ENCODE measurements at places on chromosomes 13 and 19.

- DNase-seq: no peak
Measured at GRCh38 chr13:87302931-87303330, 368.2 kb upstream of the SLITRK5 start.

GRCh38 chr13:36979361-36980050 lies 19.6 kb downstream of the ALG5 start:
- DNase-seq: no peak

DNA sequence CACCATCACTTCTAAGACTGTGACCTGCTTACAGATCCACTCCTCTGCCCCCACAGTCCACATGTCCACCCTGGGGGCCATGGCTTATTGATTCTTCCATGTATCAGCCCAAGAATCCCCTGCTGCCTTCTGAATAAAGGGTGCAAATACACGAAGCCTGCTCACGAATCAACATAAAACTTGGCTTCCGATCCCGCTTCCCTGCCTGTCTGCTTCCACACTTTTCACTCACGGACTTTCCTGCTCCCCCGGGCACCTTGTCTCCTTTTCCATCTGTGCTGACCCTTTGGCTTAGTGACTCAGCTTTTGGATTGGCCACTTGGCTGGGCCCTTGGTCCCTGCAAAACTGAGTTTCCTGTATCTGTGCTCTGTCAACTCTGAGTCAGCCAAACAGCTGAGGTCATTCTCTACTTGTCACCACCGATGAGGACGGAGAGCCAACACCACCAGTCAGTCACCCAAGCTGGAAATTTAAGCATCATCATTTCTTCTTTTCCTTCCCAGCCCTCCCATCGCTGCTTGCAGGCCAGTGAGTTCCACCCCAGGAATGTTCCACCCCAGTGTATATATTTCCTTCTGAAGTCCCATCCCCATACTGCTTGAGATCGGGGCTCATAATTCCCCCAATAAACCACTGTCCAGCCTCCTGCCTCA lies 11.4 kb upstream of the USP12 start:
- no peak for DNase-seq

GRCh38 chr19:10936661-10937084 lies 8.1 kb downstream of the TIMM29 start:
- no peak for DNase-seq

- no peak for DNase-seq
Measured at GRCh38 chr13:46896341-46897137, at the start of gene HTR2A. HTR2A (minus strand) TSS chr13:46897053; CDS start chr13:46895906, 1,147 bp downstream.

DNA sequence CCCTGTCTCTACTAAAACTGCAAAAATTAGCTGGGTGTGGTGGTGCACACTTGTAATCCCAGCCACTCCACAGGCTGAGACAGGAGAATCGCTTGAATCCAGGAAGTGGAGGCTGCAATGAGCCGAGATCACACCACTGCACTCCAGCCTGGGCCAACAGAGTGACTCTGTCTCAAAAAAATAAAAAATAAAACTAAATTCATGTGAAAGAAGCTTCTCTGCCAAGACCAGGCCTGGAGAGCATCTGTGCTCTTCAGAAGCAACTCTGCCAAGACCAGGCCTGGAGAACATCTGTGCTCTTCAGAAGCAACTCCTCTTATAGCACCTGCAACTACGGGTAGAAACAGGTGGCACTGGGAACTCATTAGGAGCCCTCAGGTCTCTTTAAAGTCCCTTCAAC lies 37.7 kb downstream of the CRYL1 start:
- DNase-seq: no peak

DNA sequence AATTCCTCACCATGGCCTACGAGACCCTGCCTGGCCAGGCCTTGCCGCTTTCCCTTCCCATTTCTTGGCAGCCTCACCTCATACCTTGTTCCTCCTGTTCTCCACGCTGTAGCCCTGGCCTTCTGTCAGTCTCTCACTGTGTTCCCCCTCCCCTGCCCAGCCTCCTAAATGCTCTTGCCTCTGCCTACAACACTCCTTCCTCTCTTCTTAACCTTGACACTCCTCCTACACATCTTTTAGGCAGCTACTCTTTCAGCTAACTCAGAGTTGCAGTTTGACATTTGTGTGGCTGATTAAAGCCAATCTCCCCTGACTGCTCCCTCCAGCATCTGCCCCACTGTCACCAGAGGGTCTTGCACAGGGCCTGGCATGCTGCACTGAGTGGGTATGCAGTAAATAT lies 150.8 kb downstream of the FLT1 start:
- no peak for DNase-seq

DNA sequence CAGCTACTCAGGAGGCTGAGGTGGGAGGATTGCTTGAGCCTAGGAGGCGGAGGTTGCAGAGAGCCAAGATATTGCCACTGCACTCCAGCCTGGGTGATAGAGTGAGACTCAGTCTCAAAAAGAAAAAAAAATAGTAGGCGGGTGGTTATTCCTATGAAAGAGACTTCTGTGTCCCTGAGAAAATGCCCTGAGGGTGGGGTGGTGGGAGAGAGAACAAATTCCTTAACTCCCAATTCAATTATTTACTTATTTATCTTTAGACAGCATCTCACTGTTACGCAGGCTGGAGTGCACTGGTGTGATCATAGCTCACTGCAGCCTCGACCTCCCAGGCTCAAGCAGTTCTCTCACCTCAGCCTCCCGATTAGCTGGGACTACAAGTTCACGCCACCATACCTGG lies 10.3 kb upstream of the EEF2 start:
- DNase-seq: no peak

GRCh38 chr19:20080656-20081055 lies 2.9 kb downstream of the ZNF90 start:
- no peak for DNase-seq

DNA sequence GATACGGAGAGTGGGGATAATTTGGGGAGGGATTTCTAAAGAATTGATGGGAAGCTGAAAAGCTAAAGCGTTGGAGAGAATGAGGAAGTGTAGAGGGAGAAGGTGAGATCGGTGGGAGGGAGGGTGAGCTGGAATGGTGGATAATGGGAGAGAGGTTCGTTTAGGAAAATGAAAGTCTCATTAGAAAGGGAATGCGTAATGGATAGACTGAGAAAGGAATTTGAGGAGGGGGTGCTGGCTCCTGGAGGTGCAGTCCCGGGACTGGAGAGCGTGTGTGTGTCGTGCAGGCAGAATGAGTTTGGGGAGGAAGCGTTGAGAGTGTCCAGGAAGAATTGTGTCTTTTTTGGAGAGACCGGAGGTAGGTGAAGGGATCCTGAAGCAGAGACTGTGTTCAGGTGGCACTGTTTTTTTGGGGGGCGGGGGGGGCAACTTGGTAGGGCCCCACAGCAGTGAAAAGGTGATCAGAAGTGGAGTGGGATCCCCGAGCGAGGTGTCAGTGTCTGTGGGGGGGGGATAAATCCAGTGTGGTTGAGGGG lies 1.4 kb downstream of the ACTN4 start:
- DNase-seq: no peak

GRCh38 chr13:101116341-101116740 lies 300.0 kb downstream of the NALCN start:
- no peak for DNase-seq

DNA sequence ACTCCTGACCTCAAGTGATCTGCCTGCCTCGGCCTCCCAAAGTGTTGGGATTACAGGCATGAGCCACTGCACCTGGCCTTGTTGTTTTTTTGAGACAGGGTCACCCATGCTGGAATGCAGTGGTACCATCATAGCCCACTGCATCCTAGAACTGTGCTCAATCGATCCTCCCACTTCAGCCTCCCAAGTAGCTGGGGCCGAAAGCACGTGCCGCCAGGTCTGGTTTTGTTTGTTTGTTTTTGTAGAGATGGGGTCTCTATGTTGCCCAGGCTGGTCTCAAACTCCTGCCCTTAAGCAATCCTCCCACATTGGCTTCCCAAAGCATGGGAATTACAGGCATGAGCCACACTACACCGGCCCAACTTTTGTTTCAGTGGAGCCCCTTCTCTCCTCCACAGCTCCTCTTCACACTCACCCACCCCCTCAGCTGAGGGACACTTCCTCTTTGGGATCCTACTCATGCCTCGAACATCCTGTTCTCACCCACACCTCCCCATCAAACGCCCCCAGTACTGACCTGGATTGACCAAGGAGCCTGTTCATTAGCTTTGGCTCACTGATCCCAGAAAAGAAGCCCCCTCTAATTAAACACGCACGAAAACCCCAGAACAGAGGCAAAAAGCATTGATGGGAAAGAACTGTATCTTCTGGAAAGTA lies 12.8 kb upstream of the CERS4 start:
- DNase-seq: no peak

DNA sequence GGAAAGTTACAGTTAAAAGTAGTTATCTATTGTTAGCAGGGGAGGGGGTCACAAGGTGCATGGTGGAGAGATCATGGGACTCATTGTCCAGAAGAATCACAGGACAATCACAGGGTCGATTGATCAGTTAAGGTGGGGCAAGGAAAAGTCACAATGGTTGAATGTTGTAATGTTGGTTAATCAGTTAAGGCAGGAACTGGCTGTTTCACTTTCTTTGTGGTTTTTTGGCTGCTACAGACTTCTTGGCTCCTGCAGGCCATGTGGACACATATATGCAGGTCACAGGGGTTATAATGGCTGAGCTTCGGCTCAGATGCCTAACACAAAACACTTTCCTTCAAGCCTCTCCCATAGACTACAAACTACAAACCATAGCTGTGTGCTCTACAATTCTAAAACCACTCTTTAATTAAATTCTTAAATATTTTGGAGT lies 6.9 kb upstream of the ZNF431 start:
- no peak for DNase-seq

- DNase-seq: no peak
Measured at GRCh38 chr19:11499890-11500420, 5.7 kb downstream of the ZNF653 start.

GRCh38 chr19:40305403-40305802 lies 20.3 kb upstream of the AKT2 start:
- peak; percentile 56 for DNase-seq

DNA sequence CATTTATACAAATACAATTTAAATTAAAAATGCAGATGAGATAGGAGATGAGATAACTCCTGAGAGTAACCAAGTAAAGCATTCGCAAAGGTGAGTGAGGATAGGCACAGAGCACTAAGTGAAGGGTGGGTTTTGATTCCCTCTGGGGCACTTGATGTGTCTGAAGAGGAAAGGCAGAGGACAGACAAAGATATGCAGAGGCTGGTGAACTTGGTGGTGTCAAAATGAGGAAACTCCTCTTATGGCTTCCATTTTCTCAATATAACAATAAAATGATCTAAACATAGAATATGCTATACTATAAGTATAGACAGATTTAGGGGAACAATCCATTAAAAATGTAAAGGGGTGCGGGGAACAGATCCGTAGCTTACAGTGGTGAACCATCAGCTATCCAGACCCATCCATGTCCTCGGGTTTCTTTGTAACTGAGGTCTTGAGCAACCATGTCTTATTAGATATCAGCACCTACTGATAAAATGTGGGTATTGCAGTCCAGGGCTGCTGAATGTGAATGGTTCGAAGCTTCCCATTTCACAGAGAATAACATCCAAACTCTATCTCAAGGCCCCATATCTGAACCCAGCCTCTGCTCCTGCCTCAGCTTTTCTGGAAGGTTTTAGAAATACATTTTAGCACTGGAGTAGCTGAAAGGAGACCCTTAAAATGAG lies 73.9 kb upstream of the SLC10A2 start:
- DNase-seq: no peak

DNA sequence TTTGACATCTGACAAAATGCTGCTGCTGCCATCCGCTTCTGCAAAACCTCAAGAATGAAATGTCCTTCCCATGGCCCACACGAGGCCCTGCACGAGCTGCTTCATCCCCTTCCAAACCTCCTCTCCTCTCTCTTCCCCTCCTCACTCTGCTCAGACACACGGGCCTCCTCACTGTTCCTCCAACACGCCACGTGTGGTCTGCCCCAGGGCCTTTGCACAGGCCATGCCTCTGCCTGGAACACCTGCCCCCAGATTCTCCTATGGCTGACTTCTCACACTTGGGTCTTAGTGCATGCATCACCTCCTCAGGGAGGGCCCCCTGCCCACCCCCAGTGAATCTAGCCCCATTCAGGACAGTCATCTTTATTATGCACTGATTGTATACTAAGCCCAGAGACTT lies 15.9 kb downstream of the NRTN start:
- no peak for DNase-seq

DNA sequence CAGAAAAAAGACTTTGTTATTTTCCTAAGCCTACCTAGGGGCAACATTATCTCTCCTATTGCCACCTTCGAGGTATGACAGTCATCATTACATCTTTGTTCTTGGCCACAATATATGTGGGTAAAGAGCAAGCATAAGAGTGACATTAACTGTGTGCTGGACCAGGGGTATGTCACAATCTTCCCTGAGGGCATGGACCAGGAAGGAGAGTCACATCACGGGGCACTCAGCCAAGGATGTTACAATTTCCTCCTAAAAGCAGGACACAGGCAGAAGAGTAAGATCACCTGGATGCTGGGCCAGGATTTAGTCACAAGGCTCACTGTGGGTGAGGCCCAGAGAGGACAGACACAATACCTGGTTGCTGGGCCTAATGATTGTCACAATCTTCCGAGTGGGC lies 53.0 kb upstream of the ZNF728 start:
- DNase-seq: no peak

GRCh38 chr13:101292711-101293110 lies 123.6 kb downstream of the NALCN start:
- DNase-seq: no peak

DNA sequence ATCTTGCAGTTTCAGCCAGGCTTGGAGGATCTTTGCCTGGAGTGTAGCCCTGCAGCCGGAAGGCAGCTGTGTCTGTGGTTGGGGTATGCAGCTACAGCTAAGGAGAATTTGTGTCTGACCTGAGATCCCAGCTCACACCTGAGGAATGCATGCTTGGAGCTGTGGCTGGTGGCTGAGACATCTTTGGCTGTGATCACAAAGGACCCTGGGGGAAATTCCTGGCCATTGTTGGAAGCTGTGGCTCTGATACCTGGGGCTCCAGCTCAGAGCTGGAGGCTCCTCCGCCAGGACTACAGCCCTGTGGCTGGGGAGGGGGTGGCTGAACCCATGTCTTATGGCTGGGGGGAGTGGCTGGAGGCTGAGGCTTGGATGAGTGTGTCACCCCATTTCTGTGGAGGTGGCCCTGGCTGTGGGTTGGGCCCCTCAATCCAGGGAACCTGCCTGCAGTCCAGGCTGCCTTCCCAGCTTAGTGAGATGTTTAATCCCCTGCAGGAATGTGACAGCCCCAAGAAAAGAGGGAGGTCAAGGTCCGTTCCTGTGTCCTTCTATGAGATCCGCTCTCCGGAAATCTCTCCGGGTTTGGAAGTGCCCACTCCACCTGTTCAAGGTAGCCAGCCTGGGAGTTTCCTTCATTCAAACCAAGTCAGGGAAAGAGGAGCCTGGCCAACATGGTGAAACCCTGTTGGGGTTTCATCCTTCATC lies 27.6 kb downstream of the ARHGEF18 start:
- no peak for DNase-seq

- DNase-seq: no peak
Measured at GRCh38 chr13:99000137-99000536, 22.3 kb upstream of the DOCK9 start.

Data from stimulated activated CD8-positive, alpha-beta memory T cell treated with anti-CD3 and anti-CD28 coated beads, Interleukin-2, amount 100 ng/mL, for 48 hours (primary cell).